ENCODE measurements at places on chromosomes 5 and 9.

DNA sequence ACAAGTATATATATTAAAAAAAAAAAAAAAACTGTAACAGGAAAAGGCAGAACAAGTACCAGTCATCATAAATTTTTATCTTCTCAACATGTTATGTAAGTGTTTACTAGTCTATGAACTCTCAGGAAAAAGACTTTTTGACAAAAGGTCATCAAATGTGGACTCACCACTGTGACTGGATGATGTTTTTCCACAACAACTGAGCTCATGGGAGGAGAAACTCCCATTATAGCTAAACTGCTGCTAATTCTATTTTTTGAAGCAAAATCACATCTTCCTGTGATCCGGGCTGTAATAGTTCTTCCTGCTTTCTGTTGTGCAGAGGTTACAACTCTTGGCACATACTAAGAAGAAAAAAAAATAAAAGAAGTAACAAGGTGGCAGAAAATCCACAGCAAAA is 39.6 kb downstream of the POC5 start:
- no peak for DNase-seq

DNA sequence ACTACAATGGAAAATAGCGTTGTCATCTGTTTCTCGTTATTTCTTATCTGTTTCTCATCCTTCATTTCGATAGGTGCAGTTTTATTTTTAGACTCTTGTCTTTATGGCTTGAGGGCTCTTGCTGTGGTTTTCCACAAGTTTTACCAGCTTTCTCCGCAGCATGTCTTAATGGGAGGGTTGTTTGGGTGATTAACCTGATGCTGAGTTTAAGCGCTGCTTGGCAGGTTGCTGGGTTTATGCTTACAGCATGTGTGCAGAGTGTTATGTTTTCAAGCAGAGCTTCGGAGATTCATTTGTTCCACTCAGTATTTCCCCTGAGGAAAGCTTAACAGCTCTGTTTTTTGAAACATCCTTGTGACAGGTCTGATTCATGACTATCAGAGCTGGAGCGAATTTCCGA is 154.0 kb downstream of the SLC12A2 start:
- DNase-seq: no peak

DNA sequence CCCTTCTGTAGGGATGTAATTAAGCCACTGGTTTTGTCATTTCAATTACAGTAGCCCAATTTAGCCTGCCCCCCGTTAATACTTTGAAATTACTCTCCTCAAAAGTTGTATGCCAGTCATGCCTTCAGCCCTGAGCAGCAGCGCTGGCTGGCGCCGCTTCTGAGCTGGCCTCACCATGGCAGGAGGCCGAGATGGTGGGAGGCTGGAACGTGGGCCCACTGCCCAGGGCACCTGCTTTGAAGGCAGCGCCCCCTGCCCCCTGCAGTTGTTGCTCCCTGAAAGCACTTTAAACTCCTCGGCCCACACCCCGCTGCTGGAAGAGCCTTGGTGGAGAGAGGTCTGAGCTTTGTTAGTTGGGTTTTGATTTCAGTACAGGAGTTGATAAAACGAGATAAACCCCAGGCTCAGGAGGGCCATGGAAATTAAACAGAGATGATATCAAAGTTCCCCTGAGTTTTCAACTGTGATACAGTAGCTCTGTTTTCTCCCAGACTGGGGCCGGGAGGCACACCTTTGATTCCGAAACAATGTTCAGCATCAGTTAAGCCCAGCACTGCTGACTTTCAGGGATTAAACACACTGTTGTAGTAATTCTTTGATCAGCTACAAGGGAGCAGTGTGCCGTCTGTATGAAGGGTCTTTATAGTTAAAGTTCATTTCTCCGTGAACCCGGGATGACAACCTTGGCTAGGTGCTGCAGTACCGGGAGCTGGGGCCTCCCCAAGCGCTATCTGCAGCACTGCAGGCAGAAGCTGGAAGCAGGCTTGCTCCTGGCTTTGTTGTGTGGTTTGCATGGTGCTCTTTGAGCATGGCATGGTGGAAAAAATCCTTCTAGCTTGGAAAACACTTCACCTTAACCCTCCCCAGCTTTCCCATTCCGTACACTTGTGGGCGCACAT is 9.5 kb downstream of the MVB12B start:
- no peak for DNase-seq

GRCh38 chr9:136610426-136610825 is 52.3 kb upstream of the EGFL7 start:
- DNase-seq: no peak

DNA sequence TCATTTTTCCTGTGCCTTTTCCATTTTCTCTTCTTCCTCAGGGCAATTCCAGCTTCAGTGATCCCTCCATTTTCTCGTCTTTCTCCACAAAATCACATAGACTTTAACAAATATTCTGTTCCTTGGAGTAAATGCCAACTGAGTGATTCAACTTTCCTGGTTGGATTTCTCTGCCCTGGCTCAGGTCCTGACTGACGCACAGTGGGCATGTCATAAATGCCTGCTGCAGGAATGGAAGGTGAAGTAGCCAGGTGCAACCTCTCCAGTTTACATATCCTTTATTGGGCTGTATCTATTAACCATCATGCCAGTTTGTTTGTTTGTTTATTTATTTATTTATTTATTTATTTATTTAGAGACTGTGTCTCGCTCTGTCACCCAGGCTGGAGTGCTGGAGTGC is 95.1 kb downstream of the MEF2C start:
- no peak for DNase-seq

DNA sequence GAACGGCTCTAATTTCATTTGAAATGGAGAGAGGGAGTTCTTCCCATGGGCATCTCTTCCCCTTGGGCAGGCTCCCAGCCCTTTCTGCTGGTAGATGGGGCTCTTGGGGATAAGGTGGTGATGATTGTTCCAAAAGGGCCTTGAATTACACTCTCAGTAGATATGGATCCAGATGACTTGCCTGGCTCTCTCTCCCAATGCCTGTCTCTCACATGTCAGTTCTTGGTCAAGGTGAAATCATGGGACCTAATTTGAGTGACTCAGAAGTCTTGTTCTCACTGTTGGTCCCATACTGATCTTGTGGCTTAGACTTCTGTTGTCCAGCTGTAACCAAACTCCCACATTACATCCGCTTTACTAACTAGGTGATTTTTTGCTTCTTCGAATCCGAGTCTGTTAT is 317.0 kb upstream of the RFX3 start:
- DNase-seq: no peak

- DNase-seq: no peak
Measured at GRCh38 chr5:132214491-132214890, 13.2 kb downstream of the P4HA2 start.

GRCh38 chr5:17309462-17309861 is 92.0 kb downstream of the BASP1 start:
- DNase-seq: no peak

DNA sequence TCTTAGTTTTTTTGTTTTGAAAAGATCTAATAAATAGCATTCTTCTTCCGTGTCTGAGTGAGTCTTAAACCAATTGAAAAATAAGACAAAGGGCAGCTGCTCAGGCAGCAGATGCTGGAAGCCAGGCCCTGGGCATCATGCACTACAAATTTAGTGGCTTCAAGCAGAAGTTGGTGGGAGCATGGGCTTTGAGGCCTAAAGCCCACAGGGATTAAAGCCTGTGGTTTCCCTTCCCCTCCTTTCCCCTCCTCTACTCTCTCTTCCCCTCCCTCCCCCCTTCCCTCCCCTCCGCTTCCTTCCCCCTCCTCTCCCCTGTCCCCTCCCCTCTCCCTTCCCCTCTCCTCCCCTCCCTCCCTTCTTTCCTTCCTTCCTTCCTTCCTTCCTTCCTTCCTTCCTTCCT is 20.1 kb upstream of the KIF4B start:
- DNase-seq: no peak

DNA sequence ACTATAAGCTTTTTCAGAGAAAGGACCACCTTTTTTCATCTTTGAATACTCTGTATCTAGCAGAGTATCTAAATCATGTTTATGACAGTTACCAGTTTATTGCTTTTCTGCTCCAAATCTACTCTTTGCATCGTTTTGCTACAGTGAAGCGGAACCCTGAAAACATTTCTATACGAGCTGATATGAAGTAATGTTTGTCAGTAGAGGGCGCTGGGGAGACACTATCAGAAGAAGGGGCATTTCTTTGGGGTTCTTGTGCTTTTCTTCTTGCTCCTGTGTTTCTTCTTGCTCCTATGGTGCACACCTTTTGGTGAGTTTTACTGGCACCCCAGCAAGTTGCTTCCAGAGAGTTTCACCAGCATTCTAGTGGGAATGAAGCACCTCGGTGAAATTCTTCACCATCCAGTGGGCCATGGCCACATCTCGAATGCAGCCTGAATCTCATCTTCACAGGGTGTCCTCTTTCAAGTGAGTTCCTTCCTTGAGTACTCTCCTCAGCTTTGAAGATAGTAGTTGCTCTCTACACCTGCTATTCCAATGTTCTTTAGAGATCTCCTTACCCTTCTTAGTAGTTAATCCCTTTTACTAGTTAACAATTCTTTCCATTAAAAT is 98.4 kb downstream of the FGF1 start:
- DNase-seq: peak; percentile 27

DNA sequence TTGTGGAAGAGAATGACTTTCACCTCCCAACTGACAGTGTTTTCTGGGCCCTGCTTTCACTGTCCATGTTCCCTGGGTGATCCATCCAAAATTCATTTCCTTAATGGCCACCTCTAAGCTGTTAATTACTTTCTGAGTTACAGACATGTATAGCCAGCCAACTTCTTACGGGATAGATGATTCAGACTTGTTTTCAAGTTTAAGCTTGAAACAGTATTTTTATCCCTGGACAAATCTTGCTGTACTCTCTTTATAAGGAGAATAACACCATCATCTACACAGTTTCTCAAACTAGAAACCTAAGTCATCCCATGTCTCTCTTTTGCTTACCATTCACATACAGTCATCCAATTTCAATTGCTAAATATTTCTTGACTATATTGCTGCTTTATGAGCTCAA is 6.9 kb downstream of the FAM174A start:
- DNase-seq: no peak

- DNase-seq: no peak
Measured at GRCh38 chr9:33453999-33454660, 6.7 kb upstream of the AQP3 start.

DNA sequence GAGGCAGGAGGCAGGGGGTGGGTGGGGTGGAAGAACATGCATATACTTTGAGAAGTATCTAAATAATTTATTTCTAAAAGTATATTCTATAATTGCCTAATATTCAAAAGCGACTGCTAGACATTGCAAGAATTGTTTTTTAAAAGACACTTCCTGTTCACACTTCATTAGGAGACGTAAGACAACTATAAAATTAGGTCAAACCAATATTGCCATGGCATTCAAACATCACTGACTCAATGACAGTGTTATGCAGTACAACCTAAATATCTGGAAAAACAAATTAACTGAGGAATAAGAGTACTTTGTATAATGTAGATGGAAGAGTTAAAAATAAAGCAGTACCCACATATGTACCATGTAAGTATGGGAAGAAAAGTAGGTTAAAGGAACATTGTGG is 4.5 kb downstream of the CCNH start:
- no peak for DNase-seq

DNA sequence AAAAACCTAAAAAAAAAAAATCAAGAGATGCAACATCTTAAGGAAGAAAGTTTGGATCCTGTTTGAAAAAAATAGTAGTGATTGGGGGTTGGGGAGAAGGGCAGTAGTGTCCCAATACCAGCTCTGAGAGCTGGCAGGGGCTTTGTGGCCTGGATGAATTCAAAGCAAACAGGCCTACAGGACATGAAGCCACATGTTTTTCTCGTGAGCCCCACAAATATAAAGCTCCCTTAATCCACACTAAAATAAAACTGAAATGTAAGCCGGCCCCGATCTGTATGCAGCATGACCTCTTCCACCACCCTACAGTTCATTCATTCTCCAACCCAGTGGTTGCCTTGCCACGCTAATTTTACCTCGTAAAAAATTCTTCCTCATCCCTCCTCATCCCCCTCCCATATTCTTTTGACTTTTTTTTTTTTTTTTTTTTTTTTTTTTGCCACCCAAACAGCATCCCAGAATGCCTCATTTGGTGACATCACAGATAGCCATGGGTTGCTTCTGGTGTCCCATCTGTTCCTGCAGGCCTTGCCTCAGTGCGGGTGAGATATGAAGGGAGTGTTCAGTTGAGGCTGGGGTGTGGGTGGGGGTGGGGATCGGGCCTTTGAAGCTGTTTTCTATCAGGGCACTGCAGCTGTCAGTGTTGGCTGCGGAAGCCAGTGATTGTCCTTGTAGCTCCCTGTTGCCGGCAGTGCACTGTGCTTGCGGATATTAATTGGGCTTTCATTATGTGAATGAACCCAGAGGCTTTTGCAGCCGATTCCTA is 81.6 kb upstream of the NFIB start:
- DNase-seq: no peak

DNA sequence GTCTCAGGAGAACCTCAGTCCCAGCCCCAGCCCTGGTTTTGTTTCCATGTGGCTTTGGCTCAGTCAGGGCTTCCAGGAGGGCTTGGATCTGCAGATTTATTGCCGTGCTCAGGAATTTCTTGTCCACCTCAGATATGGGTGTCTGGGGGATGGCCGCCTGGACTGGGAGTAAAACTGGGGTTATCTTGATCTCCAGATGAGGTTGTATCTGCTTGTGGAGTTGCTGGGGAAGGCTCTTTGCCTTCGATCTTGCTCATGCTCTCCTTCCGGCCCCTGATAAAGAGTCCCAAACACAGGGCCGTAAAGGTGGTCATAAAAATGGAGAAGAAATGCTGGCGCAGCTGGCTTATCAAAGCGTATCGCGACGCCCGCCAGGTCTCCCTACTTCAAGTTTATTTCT is 17.8 kb upstream of the PITX1 start:
- DNase-seq: no peak

GRCh38 chr9:77016121-77016525 is 3.3 kb upstream of the FOXB2 start:
- no peak for DNase-seq

DNA sequence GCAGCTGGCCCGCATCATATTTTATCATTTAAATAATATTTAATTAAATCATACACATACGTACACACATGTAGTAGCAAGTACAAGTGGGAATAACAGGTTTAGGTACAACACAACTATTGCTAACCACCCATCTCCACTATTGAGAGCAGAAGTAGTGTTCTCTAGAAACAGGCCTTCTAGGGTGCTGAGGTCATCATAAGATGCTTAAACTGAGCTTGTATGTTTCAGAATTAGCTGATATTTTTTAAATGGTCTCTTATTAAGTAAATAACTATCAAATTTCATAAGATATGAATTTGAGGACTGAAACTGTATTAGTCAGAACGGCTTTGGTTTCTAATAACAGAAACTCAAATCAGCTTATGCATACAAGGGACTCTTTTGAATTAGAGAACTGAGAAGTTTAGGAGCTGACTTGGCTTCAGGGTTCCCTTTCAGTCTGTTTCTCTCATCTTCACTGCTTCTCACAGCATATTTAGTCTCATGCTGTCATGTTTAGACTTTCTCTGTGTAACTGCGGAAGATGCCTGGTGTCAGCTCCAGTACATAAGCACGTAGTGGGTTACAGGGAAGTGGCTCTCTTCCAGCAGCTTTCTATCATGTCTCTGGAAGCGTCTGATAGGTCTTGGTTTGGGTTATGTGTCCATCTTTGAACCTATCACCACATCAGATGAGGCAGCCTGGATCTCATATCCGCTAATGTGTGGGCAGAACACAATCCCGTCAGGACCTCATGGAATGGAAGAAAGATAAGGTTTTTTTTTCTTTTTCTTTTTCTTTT is 25.0 kb upstream of the OCLN start:
- no peak for DNase-seq

- DNase-seq: no peak
Measured at GRCh38 chr5:11785771-11786352, 118.4 kb downstream of the CTNND2 start.

GRCh38 chr5:43649256-43649655 is 46.3 kb downstream of the NNT start:
- no peak for DNase-seq

GRCh38 chr9:88993327-88993726 is 2.1 kb downstream of the S1PR3 start:
- no peak for DNase-seq

- DNase-seq: no peak
Measured at GRCh38 chr5:148970876-148971275, 92.0 kb downstream of the SH3TC2 start.

Measured in NCI-H524 (cell line).